Amygdala (tissue), 56 donors: ENCODE measurements at places on chromosomes 16 and 17.

DNA sequence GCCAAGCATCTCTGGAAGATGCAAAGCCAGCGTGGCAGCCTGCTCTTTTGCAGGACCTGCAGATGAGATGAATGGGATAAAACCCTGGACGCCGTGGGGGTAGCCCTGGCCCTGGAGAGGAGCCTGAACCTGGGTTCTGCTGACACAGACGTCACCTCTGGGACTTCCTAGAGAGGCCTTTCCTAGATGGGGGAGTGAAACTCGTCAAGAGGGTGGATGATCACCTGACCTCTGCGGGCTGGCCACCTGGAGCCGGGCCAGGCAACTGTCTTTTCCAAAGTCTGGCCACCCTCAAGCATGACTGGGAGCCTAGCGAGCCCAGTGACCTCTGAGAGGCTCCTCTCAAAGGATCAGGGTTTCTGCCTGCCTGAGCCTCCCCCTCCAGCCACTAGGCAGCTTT, 529.0 kb downstream of the KCNJ18 start:
- no peak for DNase-seq

- DNase-seq, result no peak
Measured at GRCh38 chr17:57187391-57187790, 68.9 kb upstream of the MSI2 start.

DNA sequence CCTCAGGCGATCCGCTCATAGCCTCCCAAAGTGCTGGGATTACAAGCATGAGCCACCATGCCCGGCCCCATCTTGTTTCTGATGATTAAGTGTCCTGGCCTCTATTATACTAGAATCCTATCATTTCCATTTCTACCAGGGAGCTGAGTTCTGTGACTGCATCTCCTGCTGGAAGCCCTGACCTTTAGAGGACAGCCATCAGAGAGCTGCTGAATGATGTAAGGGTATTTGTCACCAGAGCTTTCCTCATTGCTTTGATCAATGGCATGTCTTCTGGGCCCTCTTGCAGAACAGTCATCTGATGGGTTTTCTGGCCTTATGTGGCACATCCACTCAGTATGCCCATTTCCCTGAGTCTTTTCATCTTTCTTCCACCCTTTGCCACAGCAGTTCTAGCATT, 39.9 kb downstream of the PSMD12 start:
- no peak for DNase-seq

DNA sequence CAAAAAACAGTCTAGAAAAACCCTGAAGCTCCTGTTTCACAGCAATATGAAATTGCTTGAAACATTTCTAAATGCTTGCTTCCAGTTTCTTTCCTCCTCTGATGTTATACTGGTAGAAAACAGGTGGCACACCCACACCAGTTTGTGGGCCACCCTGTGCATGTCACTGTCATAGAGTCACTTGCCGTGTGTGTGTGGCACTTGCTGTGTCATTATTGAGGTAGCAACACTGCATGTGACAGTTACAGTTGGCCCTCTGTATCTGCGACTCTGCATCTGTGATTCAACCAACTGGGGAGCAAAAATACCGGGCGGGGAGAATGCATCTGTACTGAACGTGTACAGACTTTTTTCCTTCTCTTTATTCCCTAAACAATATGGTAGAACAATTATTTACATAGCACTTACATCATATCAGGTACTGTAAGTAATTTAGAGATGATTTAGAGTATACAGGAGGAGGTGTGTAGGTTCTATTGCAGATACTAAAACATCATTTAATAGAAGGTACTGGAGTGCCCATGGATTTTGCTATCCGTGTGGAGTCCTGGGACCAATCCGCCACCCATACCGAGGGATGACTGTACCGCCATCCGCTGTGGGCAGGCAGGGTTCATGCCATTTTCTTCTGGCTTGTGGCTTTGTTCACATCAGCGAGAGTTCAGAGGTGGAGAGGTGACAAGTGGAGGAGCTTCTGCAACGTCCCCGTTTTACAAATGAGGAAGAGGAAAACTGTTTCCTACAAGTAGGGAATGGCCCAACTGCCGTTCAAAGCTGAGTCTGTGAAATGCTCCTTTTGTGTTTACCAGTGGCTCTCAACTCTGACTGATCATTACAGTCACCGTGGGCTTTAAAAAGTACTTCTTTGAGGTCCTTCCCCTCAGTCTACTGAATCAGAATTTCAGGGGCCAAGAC, 373.7 kb downstream of the SNX29 start:
- no peak for DNase-seq

DNA sequence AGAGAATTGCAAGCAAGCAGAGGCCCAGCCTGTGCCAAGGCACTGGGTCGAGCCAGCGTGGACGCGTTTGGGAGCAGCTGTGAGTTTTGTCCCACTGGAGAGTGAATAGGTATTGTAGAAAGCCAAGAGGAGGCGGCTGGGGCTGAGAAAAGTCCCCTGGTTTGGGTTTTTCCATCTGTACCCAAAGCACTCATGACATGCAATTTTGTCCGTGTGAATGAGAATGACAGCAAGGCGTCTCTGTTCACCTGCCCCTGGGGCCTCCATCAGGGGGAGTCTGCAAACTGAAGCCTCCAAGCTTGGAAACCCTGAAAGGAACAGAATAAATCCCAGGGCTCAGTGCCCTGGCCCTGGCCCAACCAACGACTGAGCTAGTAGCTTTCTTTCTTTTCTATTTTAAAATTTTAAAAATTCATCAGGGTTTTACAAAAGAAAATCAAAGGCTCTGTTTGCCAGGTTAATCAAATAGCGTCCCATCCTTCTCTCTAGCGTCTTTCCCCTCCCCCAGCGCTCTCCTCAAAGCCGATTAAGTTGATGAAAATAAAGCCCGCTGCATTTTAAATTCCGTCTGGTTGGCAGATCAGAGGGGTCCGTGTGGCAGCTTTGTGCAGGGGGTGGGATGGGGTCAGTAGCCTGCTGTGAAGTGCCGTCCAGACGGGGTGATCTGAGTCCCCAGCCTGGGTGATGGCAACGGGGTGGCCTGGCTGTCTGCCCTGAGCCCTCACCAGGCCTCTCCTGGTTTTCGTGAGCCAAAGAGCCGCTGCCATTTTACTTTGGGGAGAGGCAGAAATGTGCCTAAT, 171.0 kb downstream of the KATNIP start:
- DNase-seq, result peak; percentile 45

GRCh38 chr16:84511180-84511800, 6.8 kb upstream of the MEAK7 start:
- DNase-seq, result peak; percentile 89

DNA sequence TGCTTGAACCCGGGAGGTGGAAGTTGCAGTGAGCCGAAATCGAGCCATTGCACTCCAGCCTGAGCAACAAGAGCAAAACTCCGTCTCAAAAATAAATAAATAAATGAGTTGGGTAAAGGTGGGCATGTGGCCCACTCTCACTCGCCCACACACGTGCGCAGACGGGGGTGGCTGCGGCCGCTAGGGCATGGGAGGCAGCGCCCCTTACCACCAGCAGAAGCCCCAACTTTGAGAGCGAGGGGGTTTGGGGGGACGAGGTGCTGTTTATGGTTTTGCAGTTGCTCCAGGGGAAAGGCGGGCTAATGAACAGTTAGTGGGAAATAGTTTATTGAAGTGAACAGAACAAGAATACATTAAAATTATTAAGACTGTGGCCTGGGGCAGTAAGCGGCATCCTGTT, 14.9 kb upstream of the RBFOX3 start:
- DNase-seq, result no peak

DNA sequence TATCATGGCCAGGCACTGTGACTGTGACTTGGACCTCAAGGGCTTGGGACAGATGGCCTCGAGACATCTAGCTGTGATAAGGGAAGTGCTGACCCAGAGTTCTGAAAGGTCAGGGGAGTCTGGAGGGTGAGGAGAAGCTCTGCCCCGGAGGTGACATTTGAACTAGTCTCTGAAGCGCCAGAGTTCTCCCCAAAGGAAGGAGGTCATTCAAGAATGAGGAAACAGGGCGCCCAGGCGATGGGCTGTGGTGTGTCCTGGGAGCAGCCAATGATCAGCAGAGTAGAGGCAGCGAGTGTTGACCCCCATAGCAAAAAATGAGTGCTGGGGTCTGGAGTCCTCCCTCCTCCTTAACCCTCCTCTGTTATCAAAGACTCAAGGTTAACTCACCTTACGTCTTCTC, 4.9 kb downstream of the STARD3 start:
- no peak for DNase-seq
